ENCODE measurements at places on chromosomes 11 and 22.

GRCh38 chr22:36894266-36894665, 19.2 kb upstream of the CSF2RB start:
- DNase-seq, result no peak

DNA sequence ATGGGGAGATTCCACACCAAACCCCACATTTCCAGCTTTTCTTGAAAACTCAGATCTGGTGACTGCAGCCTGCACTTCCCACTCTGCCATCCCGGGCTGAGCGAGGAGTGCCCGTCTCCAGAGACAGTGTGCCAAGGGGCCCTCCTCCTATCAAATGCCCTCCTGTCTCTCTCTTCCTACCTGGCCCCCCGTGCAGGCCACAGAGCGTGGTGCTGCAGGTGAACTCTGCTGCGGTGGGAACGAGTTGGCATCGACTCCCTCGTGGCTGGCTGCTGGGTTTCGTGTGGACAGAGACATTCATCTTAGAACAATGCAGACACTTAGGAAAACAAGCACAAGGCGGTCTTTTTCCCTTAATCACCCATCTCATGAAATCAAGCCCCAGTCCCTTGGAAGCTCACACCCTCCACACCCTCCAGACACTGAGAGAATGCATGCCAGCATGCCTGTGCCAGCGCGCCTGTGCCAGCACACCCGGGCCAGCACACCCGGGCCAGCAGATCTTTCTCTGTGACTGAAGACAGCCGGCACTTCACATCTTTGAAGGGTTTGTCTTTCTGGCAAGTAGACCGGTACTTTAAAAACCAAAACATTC, 65.0 kb downstream of the PARVB start:
- DNase-seq, result no peak

GRCh38 chr22:25802018-25802417, 60.0 kb downstream of the MYO18B start:
- DNase-seq, result no peak

- no peak for DNase-seq
Measured at GRCh38 chr11:43508511-43508918, 149.8 kb downstream of the TTC17 start.

GRCh38 chr22:49769691-49770546, 57.8 kb downstream of the BRD1 start:
- no peak for DNase-seq

DNA sequence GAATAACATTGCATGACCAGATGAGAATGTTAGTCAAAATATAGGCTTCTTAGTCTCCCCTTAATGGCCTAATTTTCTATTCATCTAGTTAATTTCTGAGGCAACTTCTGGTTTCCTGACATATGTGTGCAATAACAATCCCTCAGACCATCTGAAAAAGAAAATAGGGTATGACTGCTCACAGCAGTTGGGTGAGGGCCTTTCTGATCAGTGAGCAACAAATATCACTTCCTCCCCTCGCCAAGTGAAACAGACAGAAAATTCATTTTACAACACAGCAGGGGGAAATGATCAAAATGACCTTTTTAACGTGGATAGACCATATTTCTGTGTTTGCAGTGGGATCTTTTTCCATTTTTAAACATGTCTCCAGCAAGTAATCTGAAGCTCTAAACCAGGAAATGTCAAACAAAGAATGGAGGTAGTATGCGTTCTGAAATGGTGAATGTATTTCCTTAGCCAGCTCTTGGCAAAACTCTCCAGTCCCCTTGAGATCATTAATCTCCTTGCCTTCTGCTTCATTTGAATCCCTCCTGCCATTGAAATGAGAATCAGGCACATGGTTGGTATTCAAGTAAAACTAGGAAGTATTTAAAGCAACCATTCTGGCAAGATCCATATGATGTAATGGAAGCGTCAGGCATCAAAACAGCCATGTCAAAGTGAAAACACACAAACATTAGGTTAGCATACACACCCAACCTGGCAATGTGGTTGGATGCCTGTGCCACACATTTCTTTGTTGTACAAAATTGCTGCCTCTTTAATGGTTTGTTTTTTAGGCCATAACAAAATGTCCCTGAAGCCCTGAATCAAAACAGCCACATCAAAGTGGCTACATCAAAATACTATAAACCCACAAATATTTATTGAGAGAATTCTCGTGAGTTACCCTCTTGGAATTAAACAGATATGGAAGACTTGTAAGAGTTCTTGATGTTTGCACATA, 100.1 kb downstream of the SLC1A2 start:
- DNase-seq, result no peak

DNA sequence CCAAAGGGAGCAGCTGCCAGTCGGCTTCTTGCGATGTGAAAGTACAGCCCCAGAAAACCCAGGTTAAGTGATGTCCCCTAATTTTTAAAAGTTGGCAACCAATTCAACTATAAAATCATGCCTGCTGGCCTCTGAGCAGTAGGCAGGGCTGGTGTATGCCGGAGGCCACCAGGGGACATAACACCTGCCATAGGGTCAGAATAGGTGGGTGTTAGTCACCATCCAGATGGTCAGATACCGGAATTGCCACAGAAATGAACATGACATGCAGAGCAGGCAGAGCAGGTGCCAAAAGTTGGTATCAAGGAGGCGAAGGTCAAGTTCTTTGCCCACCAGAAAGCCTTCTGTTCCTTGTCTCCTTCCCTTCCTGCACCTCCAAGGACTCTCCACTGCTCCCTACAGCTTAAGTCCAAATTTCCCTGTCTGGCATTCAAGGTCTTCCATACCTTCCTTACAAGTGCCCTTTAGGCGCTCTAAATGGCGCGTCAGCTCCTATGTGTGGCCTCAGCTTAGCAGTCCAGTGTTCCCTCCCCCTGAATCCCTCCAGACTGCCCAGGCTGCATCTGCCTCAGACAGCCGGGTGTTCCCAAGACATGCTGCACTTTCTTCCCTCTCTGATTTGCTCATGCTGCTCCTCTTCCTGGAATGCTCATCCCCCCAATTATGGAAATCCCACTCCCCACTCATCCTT, 45.1 kb downstream of the PTPRJ start:
- no peak for DNase-seq

DNA sequence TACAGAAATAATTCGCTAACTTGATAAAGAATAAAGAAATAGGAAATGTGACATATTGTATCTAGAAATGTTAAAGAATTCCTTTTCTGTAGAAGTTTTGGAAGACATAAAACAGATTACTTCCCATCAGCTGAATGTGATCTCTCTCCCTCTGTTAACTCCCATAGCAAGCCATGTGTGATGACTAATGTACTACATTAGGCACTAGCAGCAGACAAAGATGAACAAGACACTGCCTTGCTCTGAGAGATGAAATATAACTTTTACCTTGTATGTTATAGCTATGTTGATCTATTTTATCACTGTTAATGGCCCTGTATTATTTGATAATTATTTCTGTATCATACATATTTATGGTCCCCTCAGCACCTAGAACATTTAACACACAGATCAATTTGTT, 817.2 kb downstream of the LRRC4C start:
- no peak for DNase-seq

DNA sequence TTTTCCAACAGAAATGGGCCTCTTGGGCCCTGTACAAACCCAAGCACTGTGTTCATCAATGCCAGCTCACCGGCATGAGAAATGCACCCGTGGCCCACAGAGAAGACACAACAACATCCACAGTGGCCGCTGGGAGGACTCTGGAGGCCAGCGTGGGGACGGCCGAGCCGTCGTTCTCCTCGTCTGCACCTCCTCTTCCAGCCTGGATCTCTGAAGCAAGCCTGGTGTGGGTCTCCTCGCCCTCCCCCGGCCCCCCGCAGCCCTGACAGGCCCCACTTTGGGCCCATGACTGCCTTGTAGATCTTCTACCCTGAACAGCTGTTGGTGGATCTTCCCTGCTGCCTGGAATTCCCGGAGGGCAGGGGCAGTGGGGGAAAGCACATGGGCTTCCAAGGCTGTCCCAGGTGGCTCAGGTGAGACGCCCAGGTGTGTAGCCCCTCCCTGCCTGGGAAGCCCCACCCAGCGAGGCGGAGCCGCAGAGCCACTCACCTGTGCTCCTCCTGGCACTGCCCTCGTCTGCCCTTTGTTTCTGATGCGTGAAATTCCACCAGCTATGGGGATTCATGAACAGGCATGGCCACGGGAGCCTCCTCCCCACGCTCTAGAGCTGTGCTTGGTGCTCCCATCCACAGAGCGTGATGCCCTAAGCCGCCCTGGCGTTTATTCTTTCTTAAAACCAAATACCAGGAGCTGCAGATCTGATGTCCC, 225.9 kb downstream of the BRD1 start:
- DNase-seq, result no peak

DNA sequence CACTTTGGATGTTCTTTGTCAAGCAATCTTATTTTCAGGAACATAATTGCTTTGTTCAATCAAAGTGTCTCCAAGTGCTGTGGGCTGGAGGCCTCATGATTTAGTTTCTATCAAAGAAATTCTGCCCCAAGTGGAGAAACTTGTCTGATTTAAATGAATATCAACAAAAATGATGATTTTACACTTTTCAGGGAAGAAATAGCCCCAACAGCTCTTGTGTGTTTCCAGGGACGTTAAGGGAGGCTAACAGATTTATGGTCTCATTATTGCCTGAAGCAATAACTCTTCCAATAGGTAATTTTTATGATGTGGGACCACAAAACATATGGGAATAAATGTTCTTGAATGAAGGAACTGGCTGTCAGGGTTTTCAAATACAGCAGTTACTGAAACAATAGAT, 699.1 kb downstream of the FAM181B start:
- DNase-seq, result no peak

GRCh38 chr22:49964136-49965090, 3.8 kb downstream of the PIM3 start:
- no peak for DNase-seq

DNA sequence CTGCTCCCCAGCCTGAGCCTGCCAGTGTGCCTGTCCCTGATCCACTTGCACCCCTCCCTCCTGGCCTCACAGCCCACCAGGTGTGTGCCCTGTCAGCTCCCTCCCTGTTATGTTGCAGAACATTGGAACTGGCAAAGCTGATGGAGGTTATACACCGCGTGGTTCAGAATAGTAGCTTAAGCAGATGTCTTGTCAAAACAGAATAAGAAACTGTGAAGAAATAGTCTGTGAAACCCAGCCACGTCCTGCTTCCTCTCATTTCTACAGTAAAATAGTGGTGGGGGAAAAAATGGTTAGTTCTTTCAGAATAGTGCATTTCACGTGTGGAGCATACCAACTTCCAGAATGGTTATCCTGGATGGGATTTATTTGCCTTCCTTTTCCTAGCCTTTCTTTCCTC, 161.2 kb upstream of the NAV2 start:
- no peak for DNase-seq

DNA sequence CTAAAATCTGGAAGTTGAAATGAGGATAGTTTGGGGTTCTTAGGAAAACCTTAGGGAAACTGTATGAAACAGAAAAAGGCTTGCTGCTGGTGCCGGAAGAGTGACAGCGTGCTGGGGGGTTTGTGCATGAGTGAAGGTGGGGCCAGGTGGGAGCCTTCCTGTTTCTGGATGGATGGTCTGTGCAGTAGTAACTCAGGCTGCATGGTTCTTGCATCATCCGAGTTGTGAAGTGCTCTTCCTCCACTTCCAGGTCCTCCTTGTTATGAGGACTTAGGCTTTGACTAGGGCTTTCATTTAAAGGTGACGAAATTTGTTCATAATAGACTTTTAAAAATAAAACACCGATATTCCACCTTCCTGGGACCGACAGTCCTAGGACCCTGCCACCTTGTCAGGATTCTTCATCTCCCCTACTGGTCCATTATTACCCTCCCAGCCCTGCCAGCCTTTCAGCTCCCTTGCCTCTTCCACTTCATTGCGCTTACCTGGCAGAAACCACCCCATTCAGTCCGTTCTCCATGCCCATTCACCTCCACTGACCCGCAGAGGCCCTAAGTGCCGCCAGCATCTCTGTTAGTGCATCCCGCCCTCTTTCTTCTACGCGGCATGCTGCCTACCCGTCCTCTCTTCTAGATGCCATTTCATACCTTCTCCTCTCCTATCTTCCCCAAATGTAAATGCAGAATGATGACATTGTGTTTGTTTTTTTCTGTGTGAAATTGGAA, 47.3 kb downstream of the PPFIA1 start:
- DNase-seq, result no peak

GRCh38 chr11:33214187-33214586, 43.0 kb upstream of the HIPK3 start:
- DNase-seq, result no peak

DNA sequence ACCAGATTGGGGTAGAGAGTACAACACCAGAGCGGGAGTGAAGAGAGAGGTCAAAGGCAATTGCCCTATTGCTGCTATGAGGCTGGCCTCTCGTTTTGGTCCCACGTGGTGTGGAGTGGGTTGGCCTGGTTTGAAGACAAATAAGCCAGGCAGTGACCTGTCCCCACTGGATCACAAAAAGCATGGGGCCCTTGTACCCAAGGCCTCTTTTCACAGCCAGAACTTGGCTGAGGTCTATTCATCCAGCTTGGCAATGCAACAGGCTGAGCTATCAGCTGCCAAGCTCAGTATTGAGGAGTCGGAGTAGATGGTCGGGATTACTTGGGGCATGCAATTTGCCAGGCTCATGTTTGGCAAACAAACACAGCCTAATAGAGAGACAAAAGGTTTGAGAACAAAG, 19.2 kb upstream of the GALNT18 start:
- DNase-seq, result no peak

GRCh38 chr22:21026783-21027692, 5.3 kb downstream of the SLC7A4 start:
- DNase-seq, result no peak

GRCh38 chr11:133232665-133233064, 299.6 kb downstream of the OPCML start:
- DNase-seq, result no peak

DNA sequence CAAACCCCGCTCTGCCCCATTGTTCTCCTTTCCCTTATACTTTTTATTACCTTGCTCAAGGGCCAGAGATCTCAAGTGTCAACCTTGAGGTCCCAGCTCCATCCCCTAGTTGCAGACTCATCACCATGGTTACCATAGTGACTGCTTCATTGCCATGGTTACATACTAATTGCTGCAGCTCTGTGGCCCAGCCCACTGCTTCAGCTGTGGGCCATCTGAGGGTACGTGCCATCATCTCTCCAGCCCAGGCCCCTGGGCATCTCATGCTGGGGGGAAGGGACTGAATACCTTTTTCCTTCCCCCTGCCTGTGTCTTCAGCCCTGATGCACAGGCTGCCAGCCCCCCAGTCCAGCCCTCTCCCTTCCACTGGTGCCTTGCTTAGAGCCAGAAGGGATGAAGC, 22.2 kb downstream of the TREH start:
- DNase-seq, result no peak

GRCh38 chr11:2135648-2136201, 3.5 kb downstream of the IGF2 start:
- no peak for DNase-seq

Data from NCI-H1436 treated with DMSO at 0.1 percent for 48 hours (cell line).